ENCODE measurements at places on chromosomes 7 and 10.

GRCh38 chr10:72162978-72163377, 52.8 kb upstream of the ANAPC16 start:
- no peak for DNase-seq

GRCh38 chr7:64183126-64183742, 23.8 kb upstream of the ZNF735 start:
- DNase-seq = no peak

GRCh38 chr10:78511324-78512204, 477.9 kb downstream of the RPS24 start:
- DNase-seq = no peak

DNA sequence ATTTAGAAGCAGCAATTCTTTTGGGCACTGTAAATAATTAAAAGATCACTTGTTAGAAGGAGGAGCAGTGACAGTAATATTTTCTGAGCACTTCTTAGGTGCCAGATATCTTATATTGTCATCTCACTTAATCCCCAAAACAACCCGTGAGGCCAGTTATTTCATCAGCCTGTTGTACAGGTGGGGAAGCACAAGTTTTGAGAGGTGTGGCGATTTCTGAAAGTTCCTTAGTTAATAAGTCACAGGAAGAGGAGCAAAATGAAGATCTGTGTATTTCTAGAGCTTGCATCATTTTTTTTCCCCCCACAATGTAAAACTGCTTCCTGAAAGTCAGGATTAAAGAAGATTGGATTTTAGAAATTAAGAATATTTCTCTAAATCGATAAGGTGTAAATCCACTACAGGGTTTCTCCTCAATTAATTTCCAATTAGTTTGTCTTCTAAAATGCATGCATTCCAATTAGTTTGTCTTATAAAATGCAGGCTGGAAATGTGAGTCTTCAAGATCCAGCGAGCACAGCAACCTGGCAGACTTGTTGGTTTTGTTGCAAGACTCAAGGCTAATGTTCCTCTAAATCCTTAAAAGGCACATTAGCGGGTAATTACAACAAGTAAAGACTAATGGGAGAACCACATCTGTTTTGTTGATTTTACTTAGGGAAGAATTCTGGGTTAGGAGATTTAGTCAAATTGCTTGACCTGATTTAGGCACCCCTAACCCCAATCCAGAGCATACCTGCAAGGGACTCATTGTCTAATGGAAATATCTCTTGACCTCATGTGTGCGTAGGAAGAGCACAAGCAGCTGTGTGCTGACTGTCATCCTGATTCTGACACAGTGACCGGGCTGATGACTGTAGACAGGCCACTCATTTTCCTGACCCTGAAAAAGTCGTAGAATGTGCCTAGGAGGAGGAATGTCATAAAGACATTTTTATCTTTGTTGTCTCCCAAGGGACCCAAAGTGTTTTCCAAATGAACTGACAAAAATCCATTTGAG, 272.0 kb downstream of the BAMBI start:
- DNase-seq = no peak

DNA sequence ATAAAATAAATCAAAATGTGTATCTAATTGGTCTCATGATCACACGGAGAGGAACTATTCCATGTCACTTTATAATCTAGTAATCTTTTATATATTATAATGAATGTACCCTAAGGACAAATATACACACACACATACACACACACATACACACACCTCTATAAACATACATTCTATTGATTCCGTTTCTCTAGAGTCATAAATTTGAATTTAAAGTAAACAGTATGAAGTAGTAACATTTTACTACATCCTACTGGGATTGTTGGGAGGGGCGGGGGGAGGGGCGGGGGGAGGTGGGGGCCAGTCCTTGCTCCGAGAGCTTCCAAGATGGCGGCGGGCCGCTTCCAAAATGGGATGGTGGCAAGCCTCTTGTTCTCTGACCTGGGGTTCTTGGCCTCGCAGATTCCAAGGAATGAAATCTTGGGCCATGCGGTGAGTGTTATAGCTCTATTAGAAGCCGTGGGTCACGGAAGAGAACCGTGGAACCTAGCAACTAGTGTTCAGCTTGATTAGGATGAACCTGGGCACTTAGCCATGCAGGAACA, 143.2 kb downstream of the REEP3 start:
- DNase-seq = no peak

DNA sequence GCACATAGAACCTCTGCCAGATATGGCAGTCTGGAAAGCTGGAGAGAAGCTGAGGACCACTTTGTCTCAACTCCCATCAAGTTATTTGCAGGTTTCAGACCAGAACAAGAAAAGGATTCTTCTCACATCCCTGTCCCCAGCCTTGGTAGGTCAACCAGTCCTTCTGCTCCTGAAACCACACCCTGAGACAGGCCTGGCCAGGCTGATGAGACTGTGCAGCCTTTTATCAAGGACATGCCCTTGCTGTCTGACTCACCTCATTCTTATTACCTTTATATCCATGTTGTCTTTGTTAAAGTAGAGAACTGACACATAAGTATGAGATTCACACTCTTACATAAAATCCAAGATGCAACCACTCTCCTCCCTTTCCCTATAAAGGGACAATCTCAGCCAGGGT, 354.9 kb downstream of the PLXNA4 start:
- no peak for DNase-seq

GRCh38 chr10:121357401-121357800, 240.8 kb downstream of the FGFR2 start:
- DNase-seq = no peak

DNA sequence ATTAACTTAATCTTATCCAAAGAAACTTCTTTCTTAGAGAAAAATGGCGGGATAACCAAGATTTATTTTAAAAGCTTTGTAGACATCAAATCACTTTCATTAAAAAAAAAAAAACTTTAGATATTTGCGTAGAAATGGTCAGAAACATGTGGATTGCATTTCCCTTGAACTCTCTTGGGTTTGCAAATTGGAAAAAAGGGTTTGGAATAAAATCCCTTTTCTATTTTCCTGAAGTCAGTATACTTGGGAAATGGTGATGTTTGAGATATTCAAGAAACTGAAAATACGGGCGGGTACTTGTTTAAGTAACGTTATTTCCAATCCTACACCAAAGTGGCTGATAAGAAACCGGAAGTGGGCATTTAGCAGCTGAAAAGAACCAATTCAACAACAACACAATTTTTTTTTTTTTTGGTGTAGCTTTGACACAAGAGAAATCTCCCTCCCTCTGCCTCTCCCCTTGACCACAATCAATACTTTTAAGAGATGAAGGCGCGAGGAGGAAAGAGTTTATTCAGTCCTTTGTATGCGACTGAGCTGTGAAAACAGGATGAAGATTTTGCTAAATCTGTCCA, 13.7 kb upstream of the GFRA1 start:
- DNase-seq = no peak

Data from SJSA1 (cell line).